ENCODE measurements at places on chromosomes 11 and 22. TPM values are rescaled to one million over a fixed set of nuclear protein-coding genes. Genes with fewer than 3 reads are reported as not detected.

The HYOU1 gene
- total RNA-seq, result 24.1 TPM

The AP1B1 gene
- total RNA-seq, result 28.1 TPM

The TIMP3 gene
- total RNA-seq, result 70.7 TPM

The RAB39A gene
- total RNA-seq, result 0.45 TPM

- no peaks in the 10 kb centered on the region for H3K27me3 ChIP-seq
- no peaks in the 10 kb centered on the region for H3K36me3 ChIP-seq
- H3K27ac ChIP-seq, result peak overlapping the region; percentile 88
- peak overlapping the region; percentile 34 for H3K4me3 ChIP-seq
- no peak for DNase-seq
Measured at GRCh38 chr22:42967005-42967404, 47.9 kb downstream of the PACSIN2 start.

DNA sequence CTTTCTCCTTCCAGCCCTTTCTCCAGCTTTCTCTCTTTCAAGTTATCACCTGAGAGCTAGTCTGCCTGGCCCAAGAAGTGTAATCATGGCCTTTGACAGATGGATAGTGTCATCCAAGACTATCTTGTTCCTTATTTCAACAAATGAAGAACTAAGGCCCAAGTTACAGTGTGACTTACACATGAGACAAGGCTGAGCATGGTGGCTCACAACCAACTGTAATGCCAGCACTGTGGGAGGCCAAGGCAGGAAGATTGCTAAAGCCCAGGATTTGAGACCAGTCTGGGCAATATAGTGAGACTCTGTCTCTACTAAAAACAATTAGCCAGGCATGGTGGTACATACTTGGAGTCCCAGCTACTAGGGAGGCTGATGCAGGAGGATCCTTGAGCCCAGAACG lies 3.7 kb upstream of the RANGAP1 start:
- no peak overlapping the region for H3K27ac ChIP-seq
- no peak for DNase-seq
- H3K4me1 ChIP-seq, result peaks cover 7% of the 10 kb centered on the region
- no peaks in the 10 kb centered on the region for H3K27me3 ChIP-seq

DNA sequence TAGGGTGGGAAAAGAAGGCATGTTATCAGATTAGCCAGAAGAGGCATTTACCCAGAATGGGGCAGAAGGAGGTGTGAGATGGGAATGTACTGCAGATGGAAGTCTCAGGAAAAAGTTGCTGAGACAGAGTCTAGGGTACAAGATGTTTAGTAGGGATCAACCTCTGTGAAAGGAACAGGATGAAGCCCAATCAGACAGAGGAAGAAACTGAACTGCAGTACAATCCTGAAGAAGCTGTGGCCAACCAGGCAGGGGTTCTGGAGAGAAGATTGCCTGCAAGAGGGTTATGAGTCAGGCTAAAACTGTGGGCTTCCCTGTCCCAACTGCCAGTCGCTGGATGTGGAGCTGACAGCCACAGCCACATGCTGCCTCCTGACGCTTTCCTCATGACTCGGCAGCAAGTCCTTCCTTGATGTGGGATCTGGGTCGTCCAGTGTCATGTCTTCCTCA lies 64.0 kb downstream of the CWC15 start:
- H3K36me3 ChIP-seq, result no peaks in the 10 kb centered on the region
- no peaks in the 10 kb centered on the region for H3K27me3 ChIP-seq
- DNase-seq, result no peak
- no peaks in the 10 kb centered on the region for H3K4me1 ChIP-seq

- no peaks in the 10 kb centered on the region for H3K27me3 ChIP-seq
- H3K4me3 ChIP-seq, result no peak overlapping the region
- H3K4me1 ChIP-seq, result no peaks in the 10 kb centered on the region
- no peaks in the 10 kb centered on the region for H3K36me3 ChIP-seq
- no peak for DNase-seq
Measured at GRCh38 chr11:121508449-121508848, 55.7 kb upstream of the SORL1-AS1 start.

DNA sequence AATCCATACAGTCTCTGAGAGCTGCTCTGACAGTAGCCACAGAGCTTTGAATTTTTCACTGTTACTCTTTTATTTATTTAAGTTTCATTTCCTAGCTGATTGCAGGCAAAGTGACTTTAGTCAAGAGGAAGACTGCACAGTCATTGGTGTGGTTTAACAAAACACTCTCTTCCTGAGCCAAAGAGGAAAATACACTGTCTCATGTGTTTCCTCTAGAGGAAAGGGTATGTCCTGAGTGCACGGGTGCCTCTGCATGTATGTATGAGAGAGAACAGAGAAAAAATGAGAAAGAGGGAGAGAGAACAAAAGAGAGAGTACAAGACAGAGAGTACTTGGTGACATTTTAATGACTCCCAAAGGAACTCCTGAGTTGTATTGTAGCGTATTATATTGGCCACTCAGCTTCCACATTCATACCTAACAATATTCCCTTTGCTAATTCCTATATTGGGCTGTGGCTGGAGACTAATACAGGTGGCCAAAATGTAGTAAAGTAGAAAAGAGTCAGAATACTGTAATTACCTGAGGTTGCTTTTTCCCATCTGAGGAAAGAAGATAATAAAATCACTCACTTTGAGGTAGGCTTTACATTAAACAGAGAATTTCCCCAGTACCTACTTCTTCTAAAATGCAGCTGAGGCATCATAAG lies at the start of gene OR4D9:
Gene OR4D9, plus strand, starts transcription at position 599 of the 649 bp plus-strand sequence. CDS start 3,374 bp downstream, outside the sequence.
- H3K4me3 ChIP-seq, result no peak within 1 kb of the TSS
- H3K4me1 ChIP-seq, result no peaks in the 10 kb centered on the region
- H3K27me3 ChIP-seq, result peaks cover 2% of the 10 kb centered on the region
- no peaks in the 10 kb centered on the region for H3K36me3 ChIP-seq
- no peak for DNase-seq
- H3K27ac ChIP-seq, result no peak within 1 kb of the TSS

DNA sequence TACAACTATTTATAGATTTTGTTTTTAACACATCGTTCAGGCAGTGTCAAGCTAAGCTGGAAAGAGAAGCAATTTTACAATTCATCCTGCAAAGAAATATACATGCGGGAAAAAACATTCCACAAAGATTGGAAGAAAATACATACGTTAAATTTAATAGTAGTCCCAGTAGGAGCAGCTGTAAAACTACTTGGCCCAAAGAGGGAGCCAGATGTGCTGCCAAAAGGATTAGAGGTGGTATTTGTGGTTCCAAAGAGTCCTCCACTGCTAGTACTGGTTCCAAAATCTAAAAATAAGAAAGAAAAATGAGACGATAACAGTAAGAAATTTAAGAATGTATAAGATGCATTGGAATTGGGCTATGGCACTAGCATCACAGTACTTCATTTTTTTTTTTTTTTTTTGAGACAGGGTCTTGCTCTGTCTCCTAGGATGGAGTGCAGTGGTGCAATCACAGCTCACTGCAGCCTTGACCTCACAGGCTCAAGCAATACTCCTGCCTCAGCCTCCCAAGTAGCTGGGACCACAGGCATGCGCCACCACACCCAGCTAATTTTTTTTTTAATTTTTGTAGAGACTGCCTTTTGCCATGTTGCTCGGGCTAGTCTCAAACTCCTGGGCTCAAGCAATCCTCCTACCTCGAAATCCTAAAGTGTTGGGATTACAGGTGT lies 21.5 kb downstream of the NUP98 start:
- no peak for DNase-seq
- peaks cover 12% of the 10 kb centered on the region for H3K36me3 ChIP-seq
- no peaks in the 10 kb centered on the region for H3K27me3 ChIP-seq
- H3K4me1 ChIP-seq, result peaks cover 10% of the 10 kb centered on the region
- no peak overlapping the region for H3K27ac ChIP-seq

DNA sequence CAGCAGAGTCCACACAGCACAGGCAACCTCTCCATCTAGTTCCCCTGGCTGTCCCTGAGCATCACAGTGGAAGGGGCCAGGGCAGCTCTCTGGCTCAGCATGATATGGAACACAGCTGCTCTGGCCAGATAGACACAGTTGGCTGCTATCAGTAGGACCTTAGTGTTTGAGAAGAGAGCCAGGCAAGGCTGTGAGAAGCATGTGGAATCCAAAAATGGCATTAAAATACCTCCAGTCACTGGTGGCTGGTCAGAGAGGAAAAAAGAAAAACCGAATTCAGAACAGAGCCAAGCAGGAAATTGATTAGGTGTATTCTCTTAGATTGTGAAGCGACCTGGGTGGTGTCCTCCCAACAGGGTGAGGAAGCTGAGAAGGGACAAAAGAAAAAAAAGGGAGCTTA lies 27.9 kb downstream of the SERPINH1 start:
- DNase-seq, result no peak
- no peak overlapping the region for H3K27ac ChIP-seq
- no peaks in the 10 kb centered on the region for H3K4me1 ChIP-seq
- no peaks in the 10 kb centered on the region for H3K36me3 ChIP-seq

GRCh38 chr11:7896009-7896785 lies 34.9 kb downstream of the OR10A6 start:
- H3K36me3 ChIP-seq, result no peaks in the 10 kb centered on the region
- no peaks in the 10 kb centered on the region for H3K4me1 ChIP-seq
- no peaks in the 10 kb centered on the region for H3K27me3 ChIP-seq
- DNase-seq, result no peak
- H3K4me3 ChIP-seq, result no peak overlapping the region
- H3K27ac ChIP-seq, result no peak overlapping the region

- no peak overlapping the region for H3K27ac ChIP-seq
- no peak overlapping the region for H3K4me3 ChIP-seq
- H3K36me3 ChIP-seq, result no peaks in the 10 kb centered on the region
- DNase-seq, result no peak
- peaks cover 31% of the 10 kb centered on the region for H3K27me3 ChIP-seq
Measured at GRCh38 chr22:18997925-18998315, 61.8 kb upstream of the PRODH start.

GRCh38 chr11:71489311-71490043 lies 36.5 kb downstream of the NADSYN1 start:
- DNase-seq, result no peak
- H3K27me3 ChIP-seq, result no peaks in the 10 kb centered on the region
- peaks cover 75% of the 10 kb centered on the region for H3K36me3 ChIP-seq
- H3K27ac ChIP-seq, result no peak overlapping the region
- no peaks in the 10 kb centered on the region for H3K4me1 ChIP-seq

- H3K4me1 ChIP-seq, result peaks cover 67% of the 10 kb centered on the region
- H3K27me3 ChIP-seq, result no peaks in the 10 kb centered on the region
- no peak for DNase-seq
- peak overlapping the region; percentile 88 for H3K4me3 ChIP-seq
Measured at GRCh38 chr22:46062971-46063631, 86.1 kb upstream of the WNT7B start.

DNA sequence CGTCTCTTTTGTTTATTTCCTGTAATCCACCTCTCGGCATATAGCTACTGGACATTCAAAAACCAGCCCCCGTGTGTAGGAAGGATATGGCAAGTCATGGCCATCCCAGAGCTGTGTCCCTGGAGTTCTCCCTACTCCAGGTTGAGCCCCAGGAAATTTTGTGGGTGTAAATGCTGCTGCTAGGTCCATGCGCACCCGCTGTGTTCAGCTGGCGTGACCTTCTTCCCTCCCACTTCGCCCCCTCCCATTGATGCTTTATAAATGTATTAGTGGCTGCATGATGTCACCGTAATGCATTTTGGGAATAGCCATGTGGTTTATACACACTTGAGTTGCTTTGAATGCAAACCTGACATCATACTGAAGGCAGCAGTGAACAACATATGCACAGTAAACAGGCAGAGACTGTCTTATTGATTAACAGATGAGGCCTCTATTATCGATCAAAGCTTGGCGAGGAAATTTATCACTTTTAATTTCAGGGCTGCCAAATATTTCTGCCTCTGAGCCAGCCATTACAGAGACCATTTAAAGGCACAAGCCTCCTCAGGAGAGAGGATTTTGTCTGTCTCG lies 113.6 kb upstream of the NNMT start:
- peaks cover 91% of the 10 kb centered on the region for H3K4me1 ChIP-seq
- no peaks in the 10 kb centered on the region for H3K27me3 ChIP-seq
- H3K4me3 ChIP-seq, result peak overlapping the region; percentile 3
- DNase-seq, result peak; percentile 52
- peak overlapping the region; percentile 99 for H3K27ac ChIP-seq

DNA sequence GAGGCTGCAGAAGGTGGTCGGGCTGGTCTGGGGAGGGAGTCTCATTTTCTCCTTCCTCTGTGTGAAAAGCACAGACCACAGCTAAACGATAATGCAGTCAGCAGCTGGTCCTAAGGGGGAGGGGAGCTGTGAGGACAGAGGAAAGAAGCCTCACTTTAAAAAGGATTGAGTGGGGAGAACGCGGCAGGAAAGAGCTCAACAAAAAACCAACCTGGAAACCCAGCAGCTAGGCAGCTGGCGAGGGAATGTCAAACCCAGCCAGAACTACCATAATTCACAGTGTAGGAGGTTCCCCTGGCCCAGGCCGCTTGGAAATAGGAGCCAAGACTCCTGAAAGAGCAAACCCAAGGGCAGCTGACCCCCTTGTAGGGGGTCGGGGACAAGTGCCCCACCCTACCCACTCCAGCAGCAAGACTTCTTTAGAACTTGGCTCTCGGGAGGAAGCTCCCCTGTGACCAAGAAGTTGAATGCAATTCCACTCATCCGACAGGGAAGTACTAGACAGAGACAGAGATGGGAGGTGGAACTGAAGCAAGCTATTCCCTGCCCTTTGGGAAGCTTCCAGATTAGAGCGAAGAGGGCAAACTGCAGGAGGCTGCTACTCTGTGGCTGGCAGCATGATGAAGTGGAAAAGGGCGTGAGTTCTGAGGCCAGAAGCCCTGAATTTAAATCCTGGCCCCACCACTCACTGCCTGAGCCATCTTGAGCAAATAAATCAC lies 16.5 kb upstream of the DGKZ start:
- no peaks in the 10 kb centered on the region for H3K36me3 ChIP-seq
- no peak for DNase-seq
- H3K4me3 ChIP-seq, result no peak overlapping the region
- H3K27ac ChIP-seq, result no peak overlapping the region
- H3K4me1 ChIP-seq, result no peaks in the 10 kb centered on the region
- peaks cover 17% of the 10 kb centered on the region for H3K27me3 ChIP-seq

GRCh38 chr22:35938226-35938625 lies 90.4 kb downstream of the RBFOX2 start:
- no peaks in the 10 kb centered on the region for H3K4me1 ChIP-seq

DNA sequence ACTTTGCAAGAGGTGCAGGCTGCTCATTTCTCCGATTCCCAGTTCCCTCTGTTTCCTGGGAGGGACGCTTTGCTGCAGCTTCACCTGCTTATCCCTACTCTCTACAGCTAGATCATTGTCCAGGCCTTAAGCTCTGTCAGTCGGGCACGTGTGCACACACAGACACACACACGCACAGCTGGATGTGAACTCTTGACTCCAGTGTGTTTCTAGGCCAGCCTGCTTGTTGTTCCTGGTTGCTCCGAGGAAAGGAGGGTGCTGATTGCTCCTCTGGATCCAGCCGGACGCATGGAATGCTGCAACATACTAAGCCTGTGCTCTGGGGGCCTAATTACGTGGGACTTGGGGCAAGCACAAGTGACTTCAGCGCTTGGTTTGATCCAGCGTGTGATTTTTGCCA lies 19.7 kb downstream of the ZNRF3 start:
- H3K4me1 ChIP-seq, result peaks cover 49% of the 10 kb centered on the region
- H3K4me3 ChIP-seq, result no peak overlapping the region
- H3K36me3 ChIP-seq, result no peaks in the 10 kb centered on the region
- H3K27ac ChIP-seq, result no peak overlapping the region
